ENCODE measurements at places on chromosomes 2 and 18.

GRCh38 chr2:10222-10875, 36.0 kb downstream of the FAM110C start:
- DNase-seq: no peak

- DNase-seq: no peak
These were observed 230.8 kb downstream of the CELF4 start for GRCh38 chr18:37334631-37335408.

DNA sequence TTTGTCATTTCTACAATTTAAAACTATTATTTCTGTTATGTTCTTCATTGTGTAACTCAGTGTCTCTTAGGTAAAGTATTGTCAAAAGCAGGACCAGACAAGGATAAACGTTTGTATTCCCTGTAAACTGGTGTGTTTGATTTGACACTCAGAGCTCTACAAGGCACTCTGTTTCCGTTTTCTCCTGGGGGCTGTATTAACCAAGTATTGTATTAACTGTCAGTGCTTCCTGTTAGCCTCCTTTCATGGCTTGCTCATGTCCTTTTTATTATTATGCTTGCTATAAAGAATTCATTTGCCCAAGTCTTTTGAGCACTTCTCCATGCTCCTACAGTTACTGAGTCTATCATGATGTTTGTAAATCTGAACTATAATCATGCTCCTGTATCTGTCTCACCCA, 323.7 kb downstream of the LPIN1 start:
- DNase-seq: no peak

- DNase-seq: no peak
These were observed 621.2 kb upstream of the ACVR2A start for GRCh38 chr2:147223553-147224060.

GRCh38 chr2:181970160-181970794, 15.4 kb upstream of the PPP1R1C start:
- no peak for DNase-seq

Data from head of caudate nucleus (tissue), 42 donors.